B cell (primary cell): ENCODE measurements at places on chromosomes 3 and 15. TPM values are rescaled to one million over a fixed set of nuclear protein-coding genes. Genes with fewer than 3 reads are reported as not detected.
A peak's percentile ranks its signal among the peaks of the same experiment; 100 is the strongest.

RPL39L gene
- total RNA-seq = 2.0 and 3.1 TPM in 2 replicates

DNA sequence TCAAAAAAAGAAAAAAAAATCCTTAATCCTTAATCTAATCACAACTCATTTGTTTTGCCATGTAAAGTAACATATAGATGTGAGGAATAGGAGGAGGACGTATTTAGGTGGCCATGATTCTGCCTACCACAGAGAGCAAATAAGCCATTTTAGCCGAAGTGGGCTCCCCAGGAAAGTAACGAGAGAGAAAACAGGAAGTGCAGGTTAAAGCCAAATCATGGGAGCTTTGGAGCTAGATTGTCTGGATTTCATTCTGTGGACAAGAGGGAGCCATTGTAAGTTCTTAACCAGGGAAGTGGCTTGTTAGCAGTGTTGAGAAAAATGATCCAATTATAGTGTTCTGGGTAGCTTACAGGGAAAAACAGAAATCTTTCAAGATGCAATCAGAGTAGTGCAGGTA lies 9.4 kb downstream of the TMOD2 start:
- DNase-seq = no peak

GRCh38 chr3:118527514-118528044 lies 507.1 kb downstream of the IGSF11 start:
- no peak for DNase-seq

DNA sequence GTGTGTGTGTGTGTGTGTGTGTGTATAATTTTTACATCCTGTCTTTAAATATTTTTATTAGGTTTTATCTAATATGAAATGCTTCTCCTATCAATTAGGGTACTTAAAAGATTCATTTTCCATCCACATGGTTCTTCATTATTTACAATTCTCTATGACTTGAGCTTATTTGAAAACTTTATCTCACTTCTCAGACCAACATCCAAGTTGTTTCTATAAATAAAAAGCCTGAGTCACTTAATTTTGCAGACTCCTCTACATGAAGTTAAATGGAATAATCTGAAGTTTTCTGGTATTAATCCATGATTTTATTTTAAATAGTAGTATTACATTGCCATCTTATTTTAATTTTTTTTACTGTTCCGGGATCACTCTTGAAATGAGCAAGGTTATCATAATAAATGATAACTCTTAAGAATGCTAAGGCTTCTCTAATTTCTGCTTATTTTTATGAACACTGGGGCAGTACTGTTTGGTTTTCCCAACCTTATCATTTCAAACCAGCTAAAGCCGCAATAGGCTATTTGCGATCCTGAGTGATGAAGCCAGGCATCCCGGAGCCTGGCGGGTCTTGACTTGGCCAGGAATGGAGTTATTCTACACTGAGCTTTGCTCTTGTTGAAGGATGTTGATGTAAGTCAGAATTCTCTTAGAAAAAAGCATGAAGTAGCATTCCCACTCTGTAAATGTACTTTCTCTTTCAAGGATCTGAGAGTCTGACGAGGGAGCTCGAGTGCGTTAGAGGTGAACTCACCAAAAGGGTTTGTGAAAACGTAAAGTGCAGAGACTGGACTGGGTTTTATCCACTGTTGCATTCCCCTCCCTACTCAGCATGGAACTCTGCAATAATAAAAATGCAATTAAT lies 220.2 kb upstream of the LRTM1 start:
- DNase-seq = no peak

DNA sequence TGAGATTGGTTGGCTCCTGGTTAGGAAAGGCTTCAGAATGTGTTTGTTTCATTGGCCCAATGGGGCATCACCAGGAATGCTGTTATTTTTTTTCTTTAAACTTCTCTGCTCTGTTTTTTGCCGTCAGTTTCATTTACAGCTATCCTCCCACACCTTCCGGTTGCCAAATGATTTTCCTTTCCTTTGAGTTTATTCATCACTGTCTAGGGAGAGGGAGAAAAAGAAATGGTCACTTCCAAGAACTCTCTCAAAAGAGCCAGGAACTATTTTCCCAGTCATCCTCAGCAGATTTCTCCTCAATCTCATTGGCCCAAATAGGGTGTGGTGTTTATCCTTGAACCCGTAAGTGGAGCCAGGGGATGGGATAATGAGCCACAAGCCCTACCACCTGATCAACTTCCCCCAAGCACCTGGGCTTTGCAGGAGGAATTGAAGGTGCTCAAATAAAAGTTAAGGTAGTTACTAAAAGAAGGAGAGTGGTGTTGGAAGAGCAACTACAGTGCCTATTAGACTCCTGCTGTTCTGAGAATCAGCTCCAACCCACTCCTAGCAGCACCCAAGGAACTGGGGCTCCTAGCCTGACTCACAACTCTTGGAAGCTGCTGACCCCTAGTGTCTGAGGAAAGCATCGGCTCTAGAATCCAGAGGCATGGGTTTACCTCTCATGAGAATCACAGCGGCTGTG lies 183.8 kb upstream of the IL12A start:
- peak; percentile 27 for DNase-seq

DNA sequence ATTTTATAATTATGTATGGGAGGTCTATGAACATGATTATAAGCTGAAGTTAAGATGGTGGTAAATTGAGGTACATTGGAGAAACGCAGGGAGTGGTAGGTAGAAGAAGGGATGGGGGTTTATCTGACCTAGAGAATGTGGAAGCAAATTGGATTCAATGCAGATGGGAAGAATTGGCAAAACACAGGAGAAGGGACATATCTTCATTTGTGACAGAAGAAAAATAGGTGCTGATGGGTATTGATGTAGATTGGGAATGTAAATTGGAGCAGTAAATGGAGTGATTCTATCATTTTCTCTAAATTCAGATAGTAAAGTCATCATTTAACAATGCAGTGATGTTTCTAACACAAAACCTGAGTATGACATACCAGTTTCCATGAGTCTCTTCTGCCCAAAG lies 39.7 kb upstream of the AADAC start:
- DNase-seq = no peak

DNA sequence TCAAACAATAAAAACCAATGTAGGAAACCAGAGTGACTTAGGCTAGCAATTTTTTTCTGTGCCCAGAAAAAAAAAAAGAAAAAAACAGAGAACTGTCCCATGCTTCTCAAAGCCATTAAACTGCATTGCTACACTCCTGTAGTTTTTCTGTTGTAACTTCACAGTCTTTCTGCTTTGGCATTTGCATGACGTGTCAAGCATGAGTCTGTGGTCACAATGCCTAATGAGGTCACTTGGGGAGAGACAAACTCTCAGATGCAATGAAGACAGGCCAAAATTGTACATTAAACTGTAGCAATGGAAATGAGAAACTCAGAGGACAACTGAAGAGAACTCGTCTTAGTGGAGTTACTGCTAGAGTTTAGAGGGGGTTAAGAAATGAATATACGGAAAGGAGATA lies 30.8 kb downstream of the CCDC80 start:
- no peak for DNase-seq
